Esophagus squamous epithelium (tissue), 5 donors: ENCODE measurements at places on chromosomes 2 and 18.

- no peak for DNase-seq
Measured at GRCh38 chr2:205053827-205054410, 508.6 kb downstream of the PARD3B start.

DNA sequence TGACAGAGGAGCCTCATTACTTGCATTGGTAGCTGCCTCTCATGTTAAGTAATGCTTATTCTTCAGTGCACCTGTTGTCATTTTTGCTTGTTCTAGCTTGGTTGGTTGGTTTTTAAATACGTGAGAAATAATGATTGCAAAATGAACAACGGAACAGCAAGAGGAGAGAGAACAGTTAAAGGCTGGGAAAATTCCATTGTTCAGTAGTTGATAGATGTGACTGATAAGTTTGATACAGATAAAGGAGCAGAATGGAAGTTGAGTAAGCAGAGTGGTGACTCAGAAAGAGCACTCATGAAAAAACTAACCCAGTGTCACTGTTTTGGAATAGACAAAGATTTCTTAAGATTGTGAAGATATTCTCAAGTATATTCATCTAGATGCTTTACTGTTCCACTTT lies 50.5 kb downstream of the MTA3 start:
- DNase-seq: no peak

DNA sequence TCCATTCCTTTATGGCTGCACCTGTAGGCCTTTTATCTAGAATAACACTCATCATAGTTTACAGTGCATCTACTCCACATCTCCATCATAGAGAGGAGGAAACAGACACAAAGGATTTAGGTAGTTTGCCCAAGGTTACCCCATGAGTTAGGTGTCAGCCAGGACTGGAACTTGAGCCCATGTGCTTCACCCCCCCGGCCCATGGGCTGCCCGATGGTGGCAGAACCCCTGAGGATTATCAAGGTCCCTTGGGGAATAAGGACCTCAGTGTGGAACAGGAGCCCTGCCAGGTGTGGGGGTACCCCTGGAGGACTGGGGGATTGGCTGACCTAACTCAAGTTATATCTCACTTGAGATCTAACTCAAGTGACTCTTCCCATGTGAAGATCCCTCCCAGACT lies 146.3 kb upstream of the OTX1 start:
- DNase-seq: no peak

GRCh38 chr2:189500456-189501160 lies 59.3 kb downstream of the WDR75 start:
- DNase-seq: no peak

- no peak for DNase-seq
Measured at GRCh38 chr2:183072177-183072576, 6.4 kb upstream of the DUSP19 start.

- no peak for DNase-seq
Measured at GRCh38 chr2:123851281-123851680, 173.8 kb upstream of the CNTNAP5 start.

DNA sequence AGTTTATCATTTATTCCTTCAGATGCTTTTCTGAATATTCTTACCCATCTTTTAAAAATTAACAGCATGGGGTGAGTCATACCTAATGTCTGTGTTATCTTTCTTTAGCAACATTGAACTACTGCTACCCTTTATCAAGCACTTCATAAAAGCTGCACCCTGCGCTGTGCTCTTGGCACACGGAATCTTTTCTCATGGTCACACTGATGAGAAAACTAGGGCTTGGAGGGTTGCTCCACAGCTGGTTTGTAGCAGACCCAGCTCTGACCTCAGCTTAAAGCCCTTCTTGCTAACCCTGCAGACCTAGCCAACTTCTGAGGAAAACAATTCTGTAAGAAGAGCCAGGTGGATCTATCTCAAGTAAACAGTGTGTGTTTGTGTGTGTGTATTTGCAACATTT lies 106.3 kb downstream of the RNF144A start:
- no peak for DNase-seq

GRCh38 chr2:45869165-45869501 lies 217.7 kb downstream of the PRKCE start:
- no peak for DNase-seq

GRCh38 chr2:230681171-230681545 lies 31.5 kb upstream of the CAB39 start:
- DNase-seq: no peak

DNA sequence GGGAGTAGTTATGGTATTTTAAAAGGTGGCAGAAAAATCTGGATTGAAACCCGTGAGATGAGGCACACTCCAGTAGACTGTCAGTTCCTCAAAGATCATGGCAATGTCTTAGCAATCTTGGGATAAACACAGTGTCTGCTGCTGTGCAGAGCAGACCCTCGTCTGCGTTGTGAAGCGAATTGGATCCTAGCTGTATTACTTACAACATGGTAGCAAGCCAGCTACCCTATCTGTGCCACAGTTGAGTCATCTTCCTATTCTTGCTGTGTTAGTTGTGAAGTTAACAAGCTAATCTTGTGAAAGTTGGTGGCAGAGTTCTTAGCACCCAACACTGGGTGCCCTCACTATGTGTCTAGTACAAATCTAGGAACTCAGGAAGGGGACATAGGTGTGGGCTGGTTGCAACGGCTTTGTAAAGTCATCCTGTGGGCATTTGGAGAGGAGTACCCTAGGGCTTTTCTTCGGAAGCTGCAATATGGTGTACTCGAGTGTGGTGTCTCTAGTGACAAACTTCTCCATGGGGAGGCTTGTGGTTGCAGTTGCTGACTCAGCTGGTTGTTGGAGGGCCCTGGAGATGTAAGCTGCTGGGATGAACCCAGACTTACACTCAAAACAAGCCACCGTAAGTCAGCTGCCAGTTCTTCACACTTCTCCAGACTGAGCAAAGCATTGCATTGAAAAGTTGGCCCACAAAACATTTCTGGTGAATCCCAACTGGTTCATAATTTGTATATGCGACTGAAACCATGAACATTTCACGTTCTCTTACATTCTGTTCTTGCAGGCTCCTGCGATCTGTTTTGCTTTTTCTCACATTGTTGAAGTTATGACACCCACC lies 61.5 kb downstream of the ADCYAP1 start:
- no peak for DNase-seq

- no peak for DNase-seq
Measured at GRCh38 chr2:218485986-218486667, 67.2 kb downstream of the VIL1 start.

- no peak for DNase-seq
Measured at GRCh38 chr2:28592481-28592880, 96.6 kb downstream of the PLB1 start.

GRCh38 chr2:168180914-168181313 lies 66.5 kb downstream of the STK39 start:
- DNase-seq: no peak

DNA sequence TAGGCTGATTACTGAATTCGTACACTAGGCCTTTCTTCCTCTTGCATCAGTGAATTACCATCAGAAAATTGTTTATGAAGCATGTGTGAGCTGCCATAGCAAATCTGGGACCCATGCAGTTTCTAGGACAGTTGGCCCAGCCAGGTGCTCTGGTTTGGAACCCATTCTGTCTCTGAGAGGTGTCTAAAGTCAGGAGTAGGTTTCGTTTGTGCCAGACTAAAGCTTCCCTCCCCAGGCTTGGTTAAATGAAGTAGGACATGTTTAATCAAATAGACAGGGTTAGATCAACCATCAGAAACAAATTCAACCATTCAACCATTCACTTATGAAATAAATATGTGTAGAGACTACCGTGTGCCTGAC lies 176.9 kb downstream of the ALPK2 start:
- no peak for DNase-seq

GRCh38 chr2:186558512-186559276 lies 31.2 kb upstream of the ITGAV start:
- DNase-seq: no peak

GRCh38 chr2:80299661-80300060 lies 4.9 kb downstream of the LRRTM1 start:
- DNase-seq: no peak

DNA sequence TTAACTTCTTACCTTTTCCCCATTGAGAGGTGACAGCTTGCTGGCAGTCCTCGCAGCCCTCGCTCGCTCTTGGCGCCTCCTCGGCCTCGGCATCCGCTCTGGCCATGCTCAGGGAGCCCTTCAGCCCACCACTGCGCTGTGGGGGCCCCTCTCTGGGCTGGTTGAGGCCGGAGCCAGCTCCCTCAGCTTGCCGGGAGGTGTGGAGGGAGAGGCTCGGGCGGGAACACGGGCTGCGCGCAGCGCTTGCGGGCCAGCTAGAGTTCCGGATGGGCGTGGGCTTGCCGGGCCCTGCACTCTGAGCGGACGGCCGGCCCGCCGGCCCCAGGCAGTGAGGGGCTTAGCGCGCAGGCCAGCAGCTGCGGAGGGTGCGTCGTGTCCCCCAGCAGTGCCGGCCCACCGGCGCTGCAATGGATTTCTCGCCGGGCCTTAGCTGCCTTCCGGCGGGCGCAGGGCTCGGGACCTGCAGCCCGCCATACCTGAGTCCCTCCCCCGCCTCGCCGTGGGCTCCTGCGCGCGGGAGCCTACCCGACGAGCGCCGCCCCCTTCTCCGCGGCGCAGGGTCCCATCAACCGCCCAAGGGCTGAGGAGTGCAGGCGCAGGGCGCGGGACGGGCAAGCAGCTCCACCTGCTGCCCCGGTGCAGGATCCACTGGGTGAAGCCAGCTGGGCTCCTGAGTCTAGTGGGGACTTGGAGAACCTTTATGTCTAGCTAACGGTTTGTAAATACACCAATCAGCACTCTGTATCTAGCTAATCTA lies 335.0 kb downstream of the CBLN2 start:
- no peak for DNase-seq

DNA sequence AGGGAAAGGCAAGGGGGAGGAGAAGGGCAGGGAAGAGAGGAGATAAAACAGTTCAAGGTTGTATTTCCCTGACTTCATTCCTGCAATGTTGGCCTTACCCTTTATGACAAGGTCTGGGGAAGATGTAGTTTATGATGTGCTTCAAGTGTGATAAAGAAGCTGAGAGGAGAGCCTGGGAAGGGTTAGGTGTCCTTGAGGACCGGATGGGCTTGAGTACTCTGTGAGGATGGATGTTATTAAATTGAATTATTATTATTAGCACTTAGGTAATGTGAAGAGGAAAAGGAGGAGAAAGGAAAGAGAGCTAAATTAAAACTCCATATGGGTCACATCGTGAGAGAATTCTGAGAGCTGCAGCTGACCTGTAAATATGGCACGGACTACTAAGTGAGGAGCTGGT lies 719.4 kb upstream of the CELF4 start:
- no peak for DNase-seq

GRCh38 chr18:40917056-40917455 lies 1038.0 kb upstream of the PIK3C3 start:
- no peak for DNase-seq

GRCh38 chr2:10764096-10764785 lies 42.8 kb downstream of the ATP6V1C2 start:
- no peak for DNase-seq

GRCh38 chr2:120701499-120701898 lies 34.2 kb upstream of the GLI2 start:
- DNase-seq: no peak

GRCh38 chr18:45549290-45549689 lies 66.0 kb upstream of the SLC14A2 start:
- DNase-seq: no peak

GRCh38 chr2:220956429-220956828 lies 615.7 kb downstream of the EPHA4 start:
- no peak for DNase-seq

DNA sequence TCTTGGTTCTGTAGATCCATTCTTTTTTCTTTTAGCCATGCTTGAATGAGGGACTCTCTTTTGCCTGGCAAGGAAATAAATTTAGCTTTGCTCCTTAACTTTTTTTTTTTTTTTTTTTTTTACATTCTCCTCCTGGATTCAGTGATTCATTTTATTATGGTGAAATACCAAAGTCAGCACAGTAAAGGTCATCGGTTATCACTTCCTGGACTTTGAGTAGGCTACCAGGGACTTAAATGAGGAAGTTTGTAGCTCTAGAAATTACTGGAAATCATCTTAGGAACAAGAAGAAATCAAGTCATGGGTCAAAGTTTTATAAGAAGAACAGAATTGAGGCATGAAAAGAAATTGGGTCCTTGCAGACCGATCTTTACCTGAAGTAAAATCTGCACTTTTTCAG lies 75.0 kb downstream of the SOCS6 start:
- no peak for DNase-seq

- no peak for DNase-seq
Measured at GRCh38 chr2:121694398-121695170, 42.1 kb downstream of the NIFK start.
